ENCODE measurements at places on chromosomes 16 and 17.

DNA sequence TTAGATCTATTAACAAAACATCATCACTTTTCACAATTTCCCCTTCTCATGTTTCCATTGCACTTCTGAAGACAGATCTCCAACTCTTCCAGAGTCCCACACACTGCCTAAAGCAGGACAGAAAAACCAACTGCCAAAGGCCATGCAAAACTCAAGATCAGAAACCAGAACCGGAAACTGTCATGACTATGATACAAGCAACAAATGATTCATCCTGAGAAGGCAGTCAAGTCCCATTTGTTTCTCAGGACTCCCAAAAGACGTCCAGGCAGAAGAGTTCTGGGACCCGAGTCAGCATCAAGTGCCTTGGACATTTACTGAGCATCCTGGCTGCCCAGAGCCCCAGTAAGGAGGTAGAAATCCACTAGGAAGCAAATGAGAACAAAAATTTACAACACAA is 38.8 kb downstream of the ERN1 start:
- no peak for DNase-seq

DNA sequence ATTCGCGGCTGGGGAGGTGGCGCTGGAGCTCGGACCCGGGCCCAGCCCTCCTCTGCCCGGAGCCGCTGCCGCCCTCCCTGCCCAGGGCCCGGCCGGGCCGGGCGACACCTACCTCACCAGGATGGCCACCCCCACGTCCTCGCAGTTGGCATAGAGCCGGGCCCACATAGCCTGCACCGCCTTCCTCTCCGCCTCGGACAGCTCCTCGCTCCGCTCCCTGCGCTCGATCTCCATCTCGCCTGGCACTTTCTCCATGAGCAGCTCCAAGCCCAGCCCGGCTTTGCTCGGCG is 276 bp downstream of the CYGB start:
- DNase-seq = no peak

DNA sequence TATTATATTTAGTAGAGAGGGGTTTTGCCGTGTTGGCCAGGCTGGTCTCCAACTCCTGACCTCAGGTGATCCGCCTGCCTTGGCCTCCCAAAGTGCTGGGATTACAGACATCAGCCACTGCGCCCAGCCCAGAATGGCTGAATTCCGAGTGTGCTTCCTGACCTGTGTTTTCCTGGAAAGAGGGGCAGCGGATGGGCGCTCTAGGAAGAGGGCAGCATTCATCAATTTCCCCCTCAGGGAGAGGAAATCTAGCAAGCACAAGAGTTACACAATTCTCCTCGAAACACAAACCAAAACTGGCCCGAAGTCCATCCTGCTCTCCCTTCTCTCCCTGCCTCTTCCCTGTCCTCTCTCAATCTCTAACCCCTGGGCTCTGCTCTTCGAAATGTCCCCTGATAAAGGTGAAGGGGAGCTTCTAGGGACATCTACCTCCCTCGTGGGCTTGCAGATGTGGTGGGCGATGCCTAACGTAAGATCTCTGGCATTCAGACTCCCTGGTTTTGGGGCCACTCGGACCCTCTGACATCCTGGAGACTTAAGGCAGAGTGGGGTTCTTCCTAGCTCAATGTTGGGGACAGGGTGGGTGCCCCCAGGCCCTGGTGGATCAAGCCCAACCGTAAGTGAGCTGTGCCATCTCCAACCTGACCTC is 1.0 kb downstream of the IL27 start:
- no peak for DNase-seq

- no peak for DNase-seq
These were observed 107.9 kb downstream of the RAP1GAP2 start for GRCh38 chr17:2904135-2904534.

DNA sequence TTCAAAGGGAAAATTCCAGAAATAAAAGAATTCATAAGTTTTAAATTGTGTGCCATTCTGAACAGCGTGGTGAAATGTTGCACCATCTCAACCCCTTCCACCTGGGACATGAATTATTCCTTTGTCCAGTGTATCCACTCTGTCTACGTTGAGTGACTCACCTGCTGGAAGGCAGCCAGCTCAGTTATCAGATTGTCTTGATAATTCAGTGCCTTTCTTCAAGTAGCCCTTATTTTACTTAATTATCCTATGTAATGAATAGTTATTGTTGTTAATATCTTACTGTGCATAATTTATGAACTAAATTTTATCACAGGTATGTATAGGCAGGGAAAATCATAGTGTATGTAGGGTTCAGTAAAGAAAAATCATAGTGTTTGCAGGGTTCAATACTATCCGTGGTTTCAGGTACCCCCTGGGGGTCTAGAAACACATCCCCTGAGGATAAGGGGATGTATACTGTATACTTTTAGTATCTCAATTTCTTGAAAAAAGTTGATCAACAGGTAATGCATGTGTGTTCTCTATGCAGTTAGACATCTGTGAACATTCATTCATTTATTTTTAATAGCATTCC is 7.7 kb upstream of the PCTP start:
- DNase-seq = no peak

- DNase-seq = no peak
These were observed 458.6 kb upstream of the GOT2 start for GRCh38 chr16:59192551-59193199.

GRCh38 chr17:17497065-17497844 is 1.1 kb upstream of the RASD1 start:
- no peak for DNase-seq

- DNase-seq = no peak
These were observed 4.2 kb upstream of the KRTAP4-5 start for GRCh38 chr17:41153856-41154255.

- no peak for DNase-seq
These were observed 136.8 kb upstream of the CDH5 start for GRCh38 chr16:66229651-66230050.

- no peak for DNase-seq
These were observed 39.0 kb downstream of the IQCK start for GRCh38 chr16:19757026-19757425.

DNA sequence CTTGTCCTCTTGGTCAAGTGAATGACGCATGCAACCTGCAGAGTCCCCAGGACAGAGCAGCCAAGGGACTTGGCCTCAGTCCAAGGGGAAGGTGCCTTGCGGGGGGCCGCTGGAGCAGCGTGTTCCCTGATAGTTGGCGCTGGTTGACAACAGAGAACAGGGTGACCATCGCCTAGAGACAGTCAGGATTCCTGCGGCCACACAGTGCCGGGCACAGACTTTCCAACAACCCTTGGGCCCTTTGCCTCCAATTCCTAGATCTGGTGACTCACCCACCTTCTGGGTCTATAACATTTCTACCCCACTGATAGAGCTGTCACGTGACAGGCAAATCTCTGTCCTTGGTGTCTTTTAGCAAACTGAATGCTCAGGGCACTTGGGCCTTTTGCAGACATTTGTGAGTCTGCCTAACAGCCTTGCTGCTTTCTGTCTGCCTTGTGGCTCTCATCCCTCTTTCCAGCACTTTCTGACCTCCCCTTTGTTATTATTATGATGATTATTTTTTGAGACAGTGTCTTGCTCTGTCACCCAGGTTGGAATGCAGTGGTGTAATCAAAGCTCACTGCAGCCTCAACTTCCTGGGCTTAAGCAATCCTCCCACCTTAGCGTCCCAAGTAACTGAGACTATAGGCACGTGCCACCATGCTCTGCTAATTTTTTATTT is 11.9 kb upstream of the TEDC2 start:
- no peak for DNase-seq

DNA sequence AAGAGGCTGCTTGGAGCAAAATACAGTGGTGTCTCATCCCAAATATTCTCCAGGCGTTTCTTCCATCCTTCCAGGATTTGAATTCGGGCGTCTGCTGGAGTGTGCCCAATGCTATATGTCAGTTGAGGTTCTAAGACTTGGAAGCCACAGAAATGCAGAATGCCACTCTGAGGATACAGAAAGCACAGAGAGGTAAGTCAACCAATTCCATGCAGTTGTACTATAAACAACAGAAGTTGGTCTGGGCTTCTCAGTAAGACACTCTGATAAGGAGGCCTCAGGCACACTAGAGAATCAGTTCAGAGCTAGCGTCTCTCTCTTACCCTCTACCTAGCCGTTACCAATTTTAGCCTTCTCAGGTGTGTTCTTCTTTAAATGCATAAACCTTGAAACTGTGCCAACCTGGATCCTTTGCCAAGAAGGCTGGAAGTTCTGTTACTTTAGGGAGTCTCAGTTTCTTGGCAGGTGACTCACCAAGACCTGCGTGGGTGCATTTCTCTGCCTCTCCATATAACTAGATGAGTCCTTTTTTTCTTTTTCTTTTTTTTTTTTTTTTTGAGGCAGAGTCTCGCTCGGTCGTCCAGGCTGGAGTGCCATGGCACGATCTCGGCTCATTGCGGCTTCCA is 15.1 kb downstream of the NQO1 start:
- no peak for DNase-seq

DNA sequence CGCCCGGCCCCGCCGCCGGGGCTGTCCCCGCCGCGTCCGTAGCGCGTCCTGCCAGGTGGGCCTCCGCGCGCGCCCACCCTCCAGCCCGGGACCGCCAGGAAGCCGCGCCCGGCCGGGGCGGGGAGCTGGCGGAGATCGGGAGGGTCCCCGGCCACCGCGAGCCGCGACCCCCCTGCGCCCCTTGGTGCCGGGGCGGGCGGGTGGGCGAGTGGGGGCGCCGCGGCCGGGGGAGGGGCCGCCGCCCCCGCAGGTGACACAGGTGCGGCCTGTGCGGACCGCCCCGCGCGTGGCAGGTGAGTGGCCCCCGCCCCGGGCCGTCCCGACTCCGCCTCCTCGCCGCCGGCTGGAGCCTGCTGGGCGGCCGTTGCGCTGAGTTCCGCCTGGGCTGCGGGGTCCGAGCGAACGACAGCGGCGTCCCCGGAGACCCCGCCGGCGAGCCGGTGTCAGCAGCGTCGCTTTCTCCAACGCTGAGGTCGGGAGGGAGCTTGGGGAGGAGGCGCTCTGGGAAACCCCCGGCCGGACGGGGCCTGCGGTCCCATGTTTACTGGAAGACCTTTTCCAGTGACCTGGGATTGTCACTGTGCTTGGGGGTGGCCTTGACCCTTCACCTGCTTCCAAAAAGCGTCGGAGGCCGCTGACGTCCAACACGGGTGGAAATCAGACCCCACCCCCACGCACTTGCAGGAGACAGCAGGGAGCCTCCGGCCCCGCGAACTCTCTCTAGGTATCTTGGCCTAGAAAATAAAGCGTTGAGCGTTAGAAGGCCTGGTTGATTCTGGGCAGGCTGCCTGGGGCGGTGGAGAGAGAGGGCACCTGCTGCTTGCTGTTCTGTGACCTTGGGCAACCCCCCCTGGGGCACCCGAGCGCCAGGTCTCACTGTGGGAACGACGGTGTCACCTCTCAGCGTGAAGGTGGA is 542 bp downstream of the KLHL36 start:
- DNase-seq = peak; percentile 44

DNA sequence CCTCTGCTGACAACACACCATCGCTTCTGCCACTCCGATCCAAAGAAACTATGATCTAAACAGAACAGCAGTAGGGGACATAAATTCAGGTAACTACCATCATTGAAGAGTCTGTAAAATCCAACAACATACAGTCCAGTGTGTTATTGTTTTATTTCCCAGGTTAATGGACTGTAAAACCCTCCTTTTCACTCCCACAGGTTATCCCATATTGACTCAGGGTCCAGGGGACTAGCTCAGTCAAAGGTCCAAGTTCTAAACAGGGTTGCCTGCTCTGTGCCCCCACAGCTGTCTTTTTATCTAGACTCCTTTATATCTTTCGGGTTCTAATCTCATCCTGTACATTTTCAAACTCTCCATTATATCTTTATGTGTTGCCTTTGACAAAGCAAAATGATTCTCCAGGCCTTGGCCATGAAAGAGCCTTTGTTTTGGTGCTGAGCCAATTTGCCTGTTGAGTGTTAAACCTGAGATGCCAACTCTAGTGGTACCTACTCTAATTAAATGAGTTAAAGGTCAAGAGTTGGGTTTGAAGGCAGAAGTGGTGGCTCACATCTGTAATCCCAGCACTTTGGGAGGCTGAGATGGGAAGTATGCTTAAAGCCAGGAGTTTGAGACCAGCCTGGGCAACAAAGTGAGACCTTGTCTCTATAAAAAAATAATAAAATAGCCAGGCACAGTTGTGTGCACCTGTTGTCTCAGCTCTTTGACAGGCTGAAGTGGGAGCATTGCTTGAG is 80.5 kb downstream of the SNX11 start:
- DNase-seq = no peak

- DNase-seq = no peak
These were observed 5.1 kb upstream of the PERCC1 start for GRCh38 chr16:1425616-1426370.

DNA sequence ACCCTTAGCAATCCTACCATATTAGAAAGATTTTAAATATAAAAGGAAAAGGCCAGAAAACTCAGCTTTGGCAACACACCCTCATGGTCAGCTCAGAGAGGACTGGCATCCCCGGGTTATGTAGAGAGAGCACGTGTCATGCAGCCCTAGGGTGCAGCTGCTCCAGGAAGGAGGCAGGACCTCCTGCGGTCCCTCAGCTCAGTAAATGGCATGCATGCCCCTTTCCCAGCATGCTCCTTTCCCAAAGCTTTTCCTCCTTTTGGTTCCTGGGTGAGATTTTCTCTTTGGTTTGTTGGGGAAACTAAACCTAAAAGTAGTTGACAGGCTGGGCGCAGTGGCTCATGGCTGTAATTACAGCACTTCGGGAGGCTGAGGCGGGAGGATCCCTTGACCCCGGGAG is 3.9 kb downstream of the GAN start:
- no peak for DNase-seq

DNA sequence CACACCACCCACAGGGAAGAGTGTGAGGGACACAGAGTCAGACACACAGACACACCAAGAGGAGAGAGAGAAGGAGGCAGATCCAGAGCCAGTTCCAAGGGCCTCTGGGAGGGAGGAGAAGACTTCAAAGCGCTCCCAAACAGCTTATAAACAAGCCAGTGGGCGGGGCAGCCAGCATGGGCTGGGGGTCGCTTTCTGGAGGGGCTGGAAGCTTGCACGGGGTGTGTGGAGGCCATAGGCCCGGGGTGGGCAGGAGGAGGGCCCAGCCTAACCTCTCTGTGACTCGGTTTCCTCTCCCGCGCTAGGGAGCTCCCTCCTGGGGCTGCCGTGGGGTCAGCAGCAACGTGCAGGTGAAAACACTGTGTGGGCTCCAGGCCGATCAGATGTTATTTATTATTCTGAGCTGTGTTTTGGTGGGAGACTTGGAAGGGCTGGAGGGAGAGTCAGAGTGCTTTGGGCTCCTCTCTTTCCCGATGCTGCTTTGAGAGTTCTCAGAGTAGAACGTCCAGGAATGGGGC is 2.5 kb upstream of the WFIKKN2 start:
- DNase-seq = no peak

DNA sequence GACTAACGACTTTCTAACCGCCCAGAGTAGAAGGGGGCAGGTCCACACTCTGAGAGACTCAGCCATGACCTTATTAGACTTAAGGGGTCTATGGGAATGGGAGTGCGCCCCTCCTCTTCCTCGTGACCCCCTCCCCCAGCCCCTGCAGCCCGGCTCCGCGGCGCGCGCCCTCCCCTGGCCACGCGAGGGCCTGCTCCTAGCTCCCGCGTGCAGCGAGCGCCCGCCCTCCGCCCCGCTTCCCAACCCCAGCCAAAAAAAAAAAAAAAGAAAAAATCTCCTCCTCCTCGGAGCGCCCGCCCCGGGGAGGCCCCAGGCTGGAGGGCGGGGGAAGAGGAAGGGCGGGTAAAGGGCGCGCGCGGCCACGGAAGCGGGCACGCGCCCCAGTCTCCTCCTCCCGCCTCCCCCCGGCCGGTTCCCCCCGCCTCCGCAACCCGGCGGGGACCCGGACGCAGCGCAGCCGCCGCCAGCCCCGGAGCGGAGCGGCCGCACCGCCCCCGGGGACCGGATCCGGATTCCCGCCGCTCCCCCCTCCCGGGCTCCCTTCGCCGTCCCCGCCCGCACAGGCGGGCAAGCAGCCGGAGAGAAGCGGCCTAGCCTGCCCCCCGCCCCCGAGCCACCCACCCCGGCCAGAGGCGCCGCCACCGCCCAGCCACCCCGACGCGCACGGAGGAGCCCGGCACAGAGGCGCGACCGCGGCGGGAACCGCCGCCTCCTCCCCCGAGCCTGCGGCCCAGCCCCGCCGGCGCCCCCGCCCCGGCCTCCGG is 949 bp downstream of the UBTF start:
- peak; percentile 87 for DNase-seq

All from T-cell (primary cell).